ENCODE measurements at places on chromosomes 4 and X. TPM values are rescaled to one million over a fixed set of nuclear protein-coding genes. Genes with fewer than 3 reads are reported as not detected.

DNA sequence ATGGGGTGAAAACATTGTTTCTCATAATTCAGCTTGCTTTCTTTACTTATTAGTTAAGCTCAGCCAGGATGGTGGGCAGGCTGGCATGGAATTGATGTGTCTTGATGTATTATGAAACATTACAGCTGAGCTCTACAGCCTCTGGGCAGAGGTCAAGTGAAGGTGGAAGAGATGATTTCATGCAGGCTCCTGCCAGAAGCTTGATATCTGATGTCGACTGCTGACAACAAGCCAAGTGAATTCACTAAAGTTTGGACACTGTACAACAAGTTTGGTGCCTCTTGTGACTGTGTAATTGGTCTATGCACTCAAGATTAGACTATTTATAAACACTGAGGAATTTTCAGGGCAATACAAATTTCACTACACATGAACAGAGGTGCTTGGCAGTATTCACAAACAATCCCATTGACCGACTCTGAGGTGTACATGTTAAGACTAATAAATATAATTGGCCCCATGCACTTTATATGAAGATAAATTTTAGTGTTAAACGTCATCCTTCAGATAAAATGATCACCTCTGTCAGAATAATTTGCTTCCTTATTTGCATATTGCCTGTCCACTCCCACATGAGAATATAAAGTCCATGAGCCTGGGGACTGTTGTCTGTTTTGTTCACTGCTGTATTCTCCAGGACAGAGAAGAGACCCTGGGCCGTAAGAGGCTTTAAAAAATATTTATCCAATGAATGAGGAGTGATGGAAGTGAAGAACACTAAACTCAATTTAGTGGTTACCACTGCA lies 612.2 kb downstream of the IQCM start:
- no peak overlapping the region for H3K4me3 ChIP-seq
- peak; percentile 17 for DNase-seq
- peak overlapping the region; percentile 70 for H3K27ac ChIP-seq
- H3K27me3 ChIP-seq: no peaks in the 10 kb centered on the region
- no peaks in the 10 kb centered on the region for H3K36me3 ChIP-seq

DNA sequence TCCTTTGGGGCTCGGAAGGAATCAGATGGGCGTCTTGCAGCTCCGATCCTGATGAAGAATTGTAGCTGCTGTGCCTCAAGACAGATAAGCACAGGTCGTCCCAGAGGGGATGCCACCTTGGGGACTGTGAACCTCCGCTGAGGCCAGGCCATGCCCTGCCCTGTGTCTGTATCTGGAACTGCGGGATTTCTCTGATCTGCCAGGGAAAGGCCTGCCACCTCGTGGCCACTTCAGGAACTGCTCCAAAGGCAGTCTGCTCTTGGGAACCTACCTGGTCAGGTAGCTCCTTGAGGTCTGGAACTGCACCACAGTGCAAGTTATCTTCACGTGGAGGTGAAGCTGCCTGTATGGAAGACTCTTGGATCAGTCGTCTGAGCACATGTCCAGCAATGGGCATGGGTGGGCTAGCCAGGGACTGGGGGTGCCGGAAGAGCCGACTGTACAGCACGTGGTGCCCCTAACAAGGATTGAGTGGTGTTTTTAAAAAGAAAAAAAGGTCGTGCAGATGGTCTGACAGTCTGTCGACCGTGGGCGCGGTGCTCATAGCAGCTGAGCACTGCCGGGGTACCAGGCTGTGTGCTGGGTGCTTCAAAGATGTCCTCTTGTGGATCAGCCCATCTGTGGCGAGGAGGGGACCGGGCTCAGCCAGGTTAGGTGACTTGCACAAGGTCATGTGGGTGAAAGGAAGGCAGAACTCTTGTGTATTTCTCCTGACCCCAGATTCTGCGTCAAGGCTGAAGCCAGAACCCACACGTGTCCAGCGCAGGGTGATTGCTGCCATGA lies 3.1 kb upstream of the GRPEL1 start:
- H3K4me1 ChIP-seq: peaks cover 24% of the 10 kb centered on the region
- no peaks in the 10 kb centered on the region for H3K27me3 ChIP-seq
- peak; percentile 71 for DNase-seq

- H3K27me3 ChIP-seq: peaks cover 10% of the 10 kb centered on the region
- H3K36me3 ChIP-seq: no peaks in the 10 kb centered on the region
- H3K27ac ChIP-seq: no peak overlapping the region
- DNase-seq: no peak
- no peak overlapping the region for H3K4me3 ChIP-seq
- no peaks in the 10 kb centered on the region for H3K4me1 ChIP-seq
These were observed 33.2 kb downstream of the PPEF2 start for GRCh38 chr4:75869100-75869499.

DNA sequence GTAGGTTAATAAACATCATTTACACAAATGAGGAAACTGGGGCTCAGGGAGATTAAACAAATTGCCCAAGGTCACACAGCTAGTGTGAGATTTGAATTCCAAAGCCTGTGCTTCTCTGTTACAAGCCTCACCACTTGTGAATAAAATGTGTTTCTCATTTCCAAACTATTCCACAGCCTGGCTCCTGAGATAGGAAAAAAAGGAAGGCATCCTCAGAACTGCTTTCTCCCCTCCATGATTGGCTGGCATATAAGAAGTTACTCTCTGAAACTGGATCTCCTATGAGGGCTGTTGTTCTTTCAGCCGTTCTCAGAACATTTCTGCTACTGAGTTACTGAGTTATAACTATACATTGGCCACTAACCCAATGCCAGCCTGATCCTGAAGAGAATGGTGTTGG lies 237.9 kb downstream of the MAML3 start:
- DNase-seq: no peak
- H3K36me3 ChIP-seq: no peaks in the 10 kb centered on the region
- H3K27me3 ChIP-seq: no peaks in the 10 kb centered on the region
- no peak overlapping the region for H3K4me3 ChIP-seq

GAGE1 gene
- not detected for total RNA-seq

VCX2 gene
- not detected for total RNA-seq

XK gene
- 9.5 TPM for total RNA-seq
